ENCODE measurements at places on chromosomes 11 and 22.

- DNase-seq = no peak
Measured at GRCh38 chr11:29012507-29012906, 904.3 kb downstream of the METTL15 start.

- DNase-seq = no peak
Measured at GRCh38 chr11:10305262-10305963, 540 bp downstream of the ADM start.

DNA sequence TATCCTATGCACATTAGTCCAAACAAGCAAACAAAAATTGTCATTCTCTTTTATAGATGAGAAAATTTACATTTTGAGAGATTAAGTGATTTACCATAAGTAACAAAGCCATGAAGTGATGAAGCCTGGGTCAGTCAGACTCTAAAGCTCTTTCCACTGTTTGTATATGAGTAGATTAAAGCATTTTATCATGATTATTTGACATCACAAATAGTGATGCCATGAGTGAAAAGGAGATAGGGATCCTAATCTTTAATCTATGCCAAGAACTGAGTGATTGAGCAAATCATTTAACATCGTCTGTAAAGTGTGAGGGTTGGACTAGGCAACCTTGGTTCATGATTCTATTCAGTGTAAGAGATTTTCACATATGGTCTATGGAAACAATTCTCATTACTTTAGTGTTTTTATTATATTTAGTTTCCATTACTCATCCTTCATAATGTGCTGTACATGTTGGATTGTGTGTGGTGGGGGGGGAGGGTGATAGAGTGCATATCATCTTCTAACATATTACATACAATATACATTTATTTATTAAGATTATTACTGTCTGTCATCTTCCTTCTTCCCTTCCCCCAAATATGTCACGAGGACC lies 50.7 kb downstream of the ARHGEF12 start:
- no peak for DNase-seq

DNA sequence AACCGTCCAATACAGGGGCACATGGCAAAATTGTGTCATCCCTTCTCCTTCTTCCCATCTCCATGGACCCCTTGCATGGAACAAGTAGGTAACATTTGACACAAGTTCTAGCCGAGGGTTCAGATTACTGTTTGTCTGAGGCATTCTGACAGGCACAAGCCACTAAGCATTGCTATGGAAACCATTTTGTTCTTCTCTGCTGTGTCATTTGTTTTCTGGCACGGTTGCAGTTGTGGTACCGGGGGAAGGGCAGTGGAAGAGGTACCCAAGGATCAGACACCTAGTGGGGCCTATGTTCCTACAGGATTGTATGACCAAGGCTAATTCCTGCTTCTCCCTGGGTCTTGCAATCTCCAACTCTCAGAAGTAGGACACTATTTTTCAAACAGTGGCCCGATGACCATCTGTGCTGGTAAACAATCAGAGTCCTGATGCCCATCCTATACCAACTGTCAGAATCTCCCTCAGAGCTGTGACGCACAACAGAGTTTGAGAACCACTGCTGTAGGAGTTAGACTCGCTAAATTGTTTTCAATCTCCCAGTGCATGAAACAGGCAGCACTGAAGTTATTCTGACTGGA lies 69.3 kb downstream of the KCNC1 start:
- no peak for DNase-seq

- DNase-seq = peak; percentile 75
Measured at GRCh38 chr22:23144932-23145877, at the start of gene RAB36. RAB36 (plus strand) TSS chr22:23145477; CDS start chr22:23146617, 1,140 bp downstream.

- no peak for DNase-seq
Measured at GRCh38 chr11:47186700-47187695, 764 bp upstream of the PACSIN3 start.

GRCh38 chr22:18905540-18906409 lies at the start of gene DGCR6:
DGCR6 (plus strand) TSS chr22:18906320; CDS start chr22:18906375, 55 bp downstream.
- no peak for DNase-seq

DNA sequence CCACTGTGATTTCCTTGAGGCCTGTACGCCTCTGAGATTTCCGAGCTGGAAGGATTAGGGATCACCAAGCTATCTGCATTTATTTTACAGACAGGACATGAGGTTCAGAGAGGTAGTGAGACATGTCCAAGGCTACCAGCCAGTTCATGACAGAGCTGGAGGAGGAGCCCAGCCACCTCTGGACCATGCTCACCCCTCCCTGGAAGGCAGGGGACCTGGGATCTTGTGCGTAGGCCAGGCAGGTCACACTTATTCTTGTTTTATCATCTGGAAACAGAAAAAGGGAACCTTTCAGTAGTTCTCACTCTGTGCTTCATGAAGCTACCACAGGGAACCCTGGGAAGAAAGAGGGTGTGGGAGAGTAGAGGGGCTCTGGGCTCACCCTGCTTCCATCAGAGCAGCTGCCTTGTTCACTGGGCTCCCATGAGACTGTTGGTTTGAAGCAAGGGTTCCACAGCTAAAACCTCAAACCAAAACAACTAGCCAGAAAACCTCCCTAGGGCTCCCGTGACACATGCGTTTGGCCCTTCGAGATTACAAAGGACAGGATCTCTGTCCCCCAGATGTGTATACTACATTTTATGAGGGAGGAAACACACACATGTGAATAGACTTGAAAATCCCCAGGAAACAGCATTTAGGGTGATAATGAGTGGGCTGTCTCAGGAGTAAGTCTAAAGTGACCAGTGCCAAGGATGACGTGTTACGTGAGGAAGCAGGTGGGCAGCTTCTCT lies 106.4 kb downstream of the DSCAML1 start:
- no peak for DNase-seq

DNA sequence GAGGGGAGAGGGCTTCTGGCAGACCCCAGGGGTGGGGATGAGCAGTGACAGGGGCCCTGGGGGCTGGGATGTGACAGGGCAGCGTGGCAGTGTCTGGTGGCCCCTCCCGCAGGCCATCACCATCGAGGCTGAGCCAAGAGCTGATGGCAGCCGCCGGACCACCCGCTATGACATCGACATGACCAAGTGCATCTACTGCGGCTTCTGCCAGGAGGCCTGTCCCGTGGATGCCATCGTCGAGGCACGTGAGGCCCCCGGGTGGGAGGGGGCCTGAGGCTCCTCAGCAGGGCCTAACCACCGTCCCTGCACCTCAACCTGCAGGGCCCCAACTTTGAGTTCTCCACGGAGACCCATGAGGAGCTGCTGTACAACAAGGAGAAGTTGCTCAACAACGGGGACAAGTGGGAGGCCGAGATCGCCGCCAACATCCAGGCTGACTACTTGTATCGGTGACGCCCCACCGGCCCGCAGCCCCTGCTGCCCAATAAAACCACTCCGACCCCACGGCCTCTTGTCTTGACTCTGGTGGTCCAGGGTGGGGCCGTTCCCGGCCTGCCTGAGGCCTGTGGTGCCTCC lies 2.6 kb upstream of the TCIRG1 start:
- DNase-seq = no peak

DNA sequence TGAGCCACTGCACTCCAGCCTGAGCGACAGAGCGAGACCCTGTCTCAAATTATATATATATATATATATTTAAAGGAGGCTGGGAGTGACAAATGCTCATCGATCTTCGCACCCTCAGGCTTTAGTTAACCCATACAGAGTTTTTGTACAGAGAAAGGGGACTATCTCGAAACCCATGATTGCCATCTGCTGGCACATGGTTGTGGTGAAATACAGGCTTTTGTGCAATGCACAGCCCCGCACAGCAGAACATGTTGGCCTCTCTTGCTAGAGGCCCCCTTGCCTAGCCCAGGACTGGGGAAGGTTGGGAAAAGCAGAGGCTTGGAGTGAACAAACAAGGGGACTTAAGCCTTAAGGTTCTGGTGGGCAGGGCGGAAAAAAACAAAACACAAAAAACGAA lies 3.6 kb downstream of the MYBPC3 start:
- DNase-seq = no peak

DNA sequence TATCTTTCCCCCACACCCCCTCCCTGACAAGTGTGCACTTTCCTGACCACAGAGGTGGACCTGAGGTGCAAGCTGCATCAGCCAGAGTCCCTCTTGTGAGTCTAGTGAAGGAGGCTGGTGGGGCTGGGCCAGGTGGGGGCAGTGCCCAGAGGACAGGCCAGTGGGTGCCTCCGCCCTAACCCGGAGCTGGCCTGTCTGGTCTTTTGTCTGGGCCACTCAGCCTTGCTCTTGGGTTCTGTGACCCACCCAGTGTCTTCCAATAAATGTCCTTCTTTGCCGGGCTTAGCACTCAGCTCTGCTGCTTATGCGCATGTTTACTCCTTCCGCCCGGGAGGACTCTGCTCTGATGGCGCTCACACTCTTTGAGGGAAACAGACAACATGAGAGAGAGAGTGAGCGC lies 526.2 kb downstream of the TBC1D22A start:
- DNase-seq = no peak

DNA sequence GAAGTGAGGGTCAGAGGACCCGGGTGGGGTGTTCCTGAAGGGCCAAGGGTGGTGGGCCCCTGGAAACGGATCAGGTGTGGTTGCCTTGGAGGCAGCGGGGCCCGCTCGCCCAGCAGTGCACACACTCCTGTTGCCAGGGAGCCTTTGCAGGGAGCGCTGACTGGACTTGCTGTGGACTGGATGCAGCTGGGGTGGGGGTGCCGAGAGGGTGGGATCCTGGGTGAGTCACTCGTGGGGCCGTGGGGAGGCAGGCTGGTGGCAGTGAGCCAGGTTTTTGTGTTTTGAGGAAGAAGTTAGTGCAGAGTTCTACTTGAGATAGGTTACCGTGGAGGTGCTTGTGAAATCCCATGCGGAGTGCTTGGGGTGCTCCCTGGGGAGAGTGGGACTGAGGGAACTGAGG lies 1.3 kb downstream of the MRPL23 start:
- no peak for DNase-seq

GRCh38 chr22:38481162-38481870 lies 13.4 kb downstream of the KDELR3 start:
- no peak for DNase-seq

DNA sequence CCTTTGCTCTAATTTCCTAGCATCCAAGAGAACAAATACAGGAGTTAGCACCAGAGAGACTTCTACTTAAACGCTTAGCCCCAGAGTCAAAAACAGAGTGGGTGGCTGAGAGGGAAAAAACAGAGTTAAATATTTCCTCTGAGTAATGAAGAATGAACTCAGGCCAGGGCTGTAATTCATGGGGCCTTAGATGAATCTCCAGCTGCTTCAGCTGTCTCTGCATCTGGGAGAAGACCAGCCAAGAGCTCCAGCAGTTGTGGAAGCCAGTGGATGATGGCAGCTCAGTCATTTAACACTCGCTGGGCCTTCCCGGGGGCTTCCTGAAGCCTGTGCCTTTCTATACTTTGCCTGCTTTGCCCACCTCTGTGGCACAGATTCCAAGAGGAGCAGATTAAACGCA lies 5.7 kb upstream of the ADAMTS15 start:
- DNase-seq = no peak

- no peak for DNase-seq
Measured at GRCh38 chr11:84722583-84723108, 904.5 kb downstream of the DLG2 start.

GRCh38 chr11:118434123-118434552 lies 2.2 kb upstream of the KMT2A start:
- DNase-seq = no peak

- DNase-seq = no peak
Measured at GRCh38 chr11:134537296-134537695, 125.3 kb upstream of the B3GAT1 start.

DNA sequence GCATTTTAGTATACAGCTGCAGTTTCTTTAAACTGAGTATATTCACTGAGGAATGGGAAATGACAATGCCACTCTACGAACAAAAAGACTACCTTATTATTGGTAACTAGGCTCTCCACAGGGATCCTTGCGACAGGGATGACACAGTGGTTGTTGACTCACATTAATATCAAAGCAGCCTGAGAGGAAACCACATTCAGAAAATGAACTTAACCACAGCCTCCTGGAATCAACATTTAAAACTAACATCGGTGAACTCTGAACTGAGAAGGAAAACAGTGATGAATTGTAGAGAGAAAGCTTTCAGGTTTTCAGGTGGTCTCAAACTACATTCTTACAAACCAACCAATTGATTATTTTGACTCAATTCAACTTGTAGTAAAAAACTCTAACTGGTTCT lies 90.3 kb upstream of the MTMR2 start:
- DNase-seq = no peak

DNA sequence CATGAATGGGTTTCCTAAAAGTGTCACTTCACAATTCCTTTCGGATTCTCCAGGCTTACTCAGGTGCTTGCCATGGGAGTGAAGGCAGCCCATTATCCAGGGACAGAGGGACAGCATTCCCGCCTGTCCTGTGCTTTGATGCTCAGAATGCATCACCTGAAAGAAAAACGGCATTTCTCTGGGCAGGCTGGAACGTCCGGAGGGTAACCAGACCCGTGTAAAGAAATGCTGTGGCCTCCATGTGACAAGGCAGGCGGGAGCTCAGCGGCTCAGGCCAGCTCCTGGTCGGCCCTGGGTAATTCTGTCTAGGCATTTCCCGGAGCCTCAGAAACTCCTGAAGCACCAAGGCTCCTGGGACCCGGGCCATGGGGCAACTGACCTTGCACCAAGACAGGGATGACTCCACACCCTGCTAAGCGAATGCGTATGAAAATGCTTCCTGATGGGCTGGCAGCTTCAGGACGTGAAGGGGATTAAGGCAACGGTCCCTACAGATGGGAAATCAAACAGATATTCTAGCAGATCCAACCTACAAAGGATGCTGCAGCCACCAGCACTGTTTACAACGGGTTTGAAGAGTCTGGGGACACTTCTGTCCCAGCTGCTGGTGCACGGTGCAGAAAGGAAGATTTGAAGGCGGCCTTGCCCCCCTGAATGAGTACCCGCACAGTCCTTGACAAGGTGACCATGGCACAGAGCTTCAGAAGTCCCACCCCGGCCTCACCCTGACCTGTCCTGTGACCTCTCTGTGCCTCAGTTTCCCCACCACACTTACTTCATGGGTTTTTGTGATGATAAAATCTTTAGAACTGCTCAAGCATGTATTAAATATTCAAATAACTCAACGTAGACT lies 13.6 kb upstream of the FGF3 start:
- DNase-seq = no peak

GRCh38 chr22:47332246-47332980 lies 570.0 kb downstream of the TBC1D22A start:
- DNase-seq = no peak

GRCh38 chr11:282171-282570 lies 4.0 kb downstream of the NLRP6 start:
- no peak for DNase-seq

DNA sequence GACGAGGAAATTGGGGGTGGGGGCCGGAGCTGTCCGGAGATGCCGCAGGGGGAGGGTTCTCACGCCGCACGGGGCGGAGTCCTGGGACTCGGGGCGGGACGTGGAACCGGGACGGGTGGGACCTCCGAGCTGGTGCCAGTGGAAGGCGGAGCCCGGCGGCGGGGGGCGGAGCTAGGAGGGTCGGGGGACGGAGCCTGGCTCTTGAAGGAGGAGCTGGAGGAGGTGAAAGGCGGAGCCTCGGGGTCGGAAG lies 271 bp downstream of the FKBP2 start:
- DNase-seq = peak; percentile 97

DNA sequence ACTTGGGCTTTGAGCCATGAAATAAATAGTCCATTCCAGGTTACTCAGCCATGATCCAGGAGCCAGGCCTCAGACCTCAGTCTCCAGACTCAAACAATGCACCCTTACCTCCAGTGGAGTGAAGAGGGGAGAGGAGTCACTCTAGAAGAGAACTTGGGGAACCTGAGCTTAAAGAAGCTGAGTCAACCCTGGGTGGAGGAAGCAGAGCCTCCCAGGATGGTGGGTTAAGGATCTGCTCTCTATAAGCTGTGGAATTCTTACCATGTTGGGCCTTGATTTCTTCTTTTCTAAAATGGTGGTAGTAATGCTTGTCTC lies 113.2 kb downstream of the NECTIN1 start:
- no peak for DNase-seq

GRCh38 chr11:17743808-17744119 lies 9.2 kb downstream of the KCNC1 start:
- no peak for DNase-seq

Data from stimulated activated CD8-positive, alpha-beta memory T cell treated with anti-CD3 and anti-CD28 coated beads, Interleukin-4, amount 100 ng/mL, for 1 hour (primary cell).